ENCODE measurements at places on chromosomes 6 and 20. TPM values are rescaled to one million over a fixed set of nuclear protein-coding genes. Genes with fewer than 3 reads are reported as not detected.
A peak's percentile ranks its signal among the peaks of the same experiment; 100 is the strongest.

DNA sequence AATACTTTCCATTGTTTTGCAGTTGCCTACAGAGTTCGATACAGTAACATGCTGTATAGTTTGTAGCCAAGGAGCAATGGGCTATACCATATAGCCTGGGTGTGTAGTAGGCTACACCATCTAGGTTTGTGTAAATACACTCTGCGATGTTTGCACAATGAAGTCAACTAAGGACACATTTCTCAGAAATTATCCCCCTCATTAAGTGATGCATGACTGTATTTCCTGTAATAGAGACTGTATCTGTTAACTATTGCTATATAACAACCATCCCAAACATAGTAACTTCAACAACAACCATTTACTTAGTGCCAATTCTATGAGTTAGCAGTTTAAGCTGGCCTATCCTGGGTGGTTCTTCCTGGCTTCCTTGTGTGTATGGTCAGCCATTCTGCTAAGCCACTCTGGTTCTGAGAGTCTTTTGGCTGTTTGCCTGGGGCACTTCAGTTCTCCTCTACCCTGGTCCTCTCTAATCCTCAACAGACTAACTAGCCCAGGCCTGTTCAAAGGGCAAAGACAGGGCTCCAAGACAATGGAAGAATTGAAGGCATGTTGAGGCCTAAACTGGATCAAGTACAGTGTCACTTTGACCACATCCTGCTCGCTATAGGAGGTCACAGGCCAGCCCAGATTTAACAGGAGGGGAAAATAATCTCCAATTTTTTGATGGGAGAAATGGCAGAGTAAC is 124.0 kb downstream of the PLCB1 start:
- DNase-seq = no peak
- no peaks in the 10 kb centered on the region for H3K27me3 ChIP-seq
- H3K36me3 ChIP-seq = no peaks in the 10 kb centered on the region
- no peak overlapping the region for H3K27ac ChIP-seq
- no peak overlapping the region for H3K4me3 ChIP-seq
- no peaks in the 10 kb centered on the region for H3K4me1 ChIP-seq

DNA sequence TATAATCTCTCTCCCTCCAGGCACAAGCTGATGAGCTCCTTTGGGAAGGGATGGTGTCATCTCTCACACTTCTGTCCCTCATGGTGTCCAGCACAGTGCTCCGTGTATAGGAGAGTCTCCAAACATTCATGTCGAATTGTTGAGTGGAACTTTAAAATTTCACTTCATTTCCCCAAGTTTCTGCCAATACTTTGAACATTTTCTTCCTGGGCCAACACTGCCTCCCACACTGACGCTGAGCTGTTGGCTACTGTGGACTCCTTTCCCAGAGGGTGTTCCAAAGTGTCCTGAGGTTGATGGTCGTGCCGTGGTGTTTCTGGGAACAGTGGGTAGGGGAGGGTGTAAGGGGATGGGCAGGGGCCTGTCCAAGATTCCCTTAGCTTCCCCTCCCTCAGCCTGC is 122.7 kb downstream of the TIAM2 start:
- H3K36me3 ChIP-seq = no peaks in the 10 kb centered on the region
- no peak for DNase-seq
- no peak overlapping the region for H3K4me3 ChIP-seq
- H3K27ac ChIP-seq = peak overlapping the region; percentile 59
- H3K27me3 ChIP-seq = no peaks in the 10 kb centered on the region

GRCh38 chr20:45085289-45085688 is 15.6 kb downstream of the KCNS1 start:
- H3K27ac ChIP-seq = peak overlapping the region; percentile 46
- no peak for DNase-seq
- peaks cover 22% of the 10 kb centered on the region for H3K4me1 ChIP-seq
- no peaks in the 10 kb centered on the region for H3K27me3 ChIP-seq
- no peak overlapping the region for H3K4me3 ChIP-seq

DNA sequence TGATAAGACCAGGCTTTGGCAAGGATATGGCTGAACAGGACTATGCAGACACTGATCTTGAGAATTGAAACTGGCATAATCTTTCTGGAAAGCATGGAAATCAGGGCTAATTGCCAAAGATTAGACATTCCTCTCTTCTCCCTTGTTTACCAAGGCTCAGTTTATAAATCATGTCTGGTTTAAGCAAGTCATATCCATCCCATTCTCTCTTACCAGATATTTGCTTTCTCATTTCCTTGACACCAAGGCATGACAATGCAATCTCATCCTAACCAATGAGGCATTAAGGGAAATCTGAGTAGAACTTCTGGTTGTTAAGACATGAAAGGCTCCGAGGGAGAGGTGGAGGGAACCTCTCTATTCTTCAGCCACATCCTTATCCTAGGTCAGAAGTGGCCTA is 110.3 kb upstream of the CEP85L start:
- H3K36me3 ChIP-seq = no peaks in the 10 kb centered on the region
- no peak for DNase-seq
- peaks cover 28% of the 10 kb centered on the region for H3K4me1 ChIP-seq
- H3K4me3 ChIP-seq = no peak overlapping the region
- H3K27me3 ChIP-seq = no peaks in the 10 kb centered on the region

- H3K4me3 ChIP-seq = no peak overlapping the region
- no peaks in the 10 kb centered on the region for H3K4me1 ChIP-seq
- DNase-seq = no peak
- peaks cover 68% of the 10 kb centered on the region for H3K27me3 ChIP-seq
- H3K36me3 ChIP-seq = no peaks in the 10 kb centered on the region
Observed at GRCh38 chr20:1994627-1995026, 769 bp upstream of the PDYN start.

The RNF182 gene
- not detected for polyA plus RNA-seq

DNA sequence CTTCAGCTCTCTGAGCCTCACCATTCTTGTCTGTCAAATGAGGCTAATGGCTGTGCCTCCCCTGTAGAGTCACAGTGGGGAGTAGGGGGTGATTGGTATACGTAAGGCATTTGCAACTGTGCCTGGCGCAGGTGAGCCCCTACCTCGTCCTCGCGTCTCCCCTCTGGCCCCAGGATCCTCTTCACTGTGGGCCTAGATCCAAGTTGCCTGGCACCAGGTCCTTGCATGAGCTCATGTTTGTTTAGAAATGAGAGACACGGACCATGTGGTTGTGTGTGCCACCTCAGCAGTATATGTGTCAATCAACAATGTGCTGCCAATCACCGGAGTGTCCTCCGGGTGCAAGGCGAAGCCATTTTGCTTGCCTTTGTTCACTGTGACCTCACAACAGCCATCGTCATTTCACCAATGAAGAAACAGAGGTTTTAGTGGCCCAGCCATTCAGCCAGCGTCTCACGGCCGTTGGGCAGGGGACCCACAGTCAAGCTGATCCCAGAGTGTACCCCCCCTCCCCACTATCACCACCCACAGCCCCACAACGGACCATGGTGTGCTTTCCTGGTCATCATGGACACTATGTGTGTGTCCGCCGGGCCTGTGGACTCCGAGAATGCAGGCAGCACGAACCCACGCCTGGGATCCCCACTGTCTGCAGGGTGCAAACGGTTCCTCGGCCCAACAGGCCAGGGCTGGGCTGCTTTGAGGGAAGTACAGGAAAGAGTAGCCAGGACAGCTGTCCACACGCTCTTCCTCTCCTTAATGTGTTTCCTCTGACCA is 35.9 kb upstream of the STX16 start:
- H3K36me3 ChIP-seq = no peaks in the 10 kb centered on the region
- H3K27ac ChIP-seq = no peak overlapping the region
- no peaks in the 10 kb centered on the region for H3K4me1 ChIP-seq

DNA sequence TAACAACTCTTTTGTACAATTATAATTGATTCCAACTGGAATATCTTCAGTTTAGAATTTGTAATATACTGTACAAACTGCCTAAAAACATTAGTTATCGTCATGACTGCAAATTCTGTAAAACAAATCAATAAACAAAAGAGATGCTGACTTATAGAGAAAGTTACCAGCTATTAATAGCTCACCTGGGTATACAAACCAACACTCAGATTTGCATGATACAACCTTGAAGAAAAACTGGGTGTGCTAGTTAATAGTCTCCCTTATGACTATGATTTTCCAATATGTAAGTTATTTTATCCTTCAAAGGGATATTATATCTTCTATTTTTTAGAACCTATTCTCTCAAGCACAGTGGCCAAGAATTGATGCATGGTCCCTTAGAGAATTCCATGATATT is 698.5 kb downstream of the FRK start:
- H3K27ac ChIP-seq = no peak overlapping the region
- H3K36me3 ChIP-seq = no peaks in the 10 kb centered on the region
- no peaks in the 10 kb centered on the region for H3K4me1 ChIP-seq
- no peaks in the 10 kb centered on the region for H3K27me3 ChIP-seq
- DNase-seq = no peak

GRCh38 chr20:23627501-23627900 is 10.3 kb downstream of the CST3 start:
- DNase-seq = no peak
- no peaks in the 10 kb centered on the region for H3K36me3 ChIP-seq
- H3K27ac ChIP-seq = no peak overlapping the region
- peaks cover 11% of the 10 kb centered on the region for H3K4me1 ChIP-seq

The SLX4IP gene
- polyA plus RNA-seq = 2.5 TPM

DNA sequence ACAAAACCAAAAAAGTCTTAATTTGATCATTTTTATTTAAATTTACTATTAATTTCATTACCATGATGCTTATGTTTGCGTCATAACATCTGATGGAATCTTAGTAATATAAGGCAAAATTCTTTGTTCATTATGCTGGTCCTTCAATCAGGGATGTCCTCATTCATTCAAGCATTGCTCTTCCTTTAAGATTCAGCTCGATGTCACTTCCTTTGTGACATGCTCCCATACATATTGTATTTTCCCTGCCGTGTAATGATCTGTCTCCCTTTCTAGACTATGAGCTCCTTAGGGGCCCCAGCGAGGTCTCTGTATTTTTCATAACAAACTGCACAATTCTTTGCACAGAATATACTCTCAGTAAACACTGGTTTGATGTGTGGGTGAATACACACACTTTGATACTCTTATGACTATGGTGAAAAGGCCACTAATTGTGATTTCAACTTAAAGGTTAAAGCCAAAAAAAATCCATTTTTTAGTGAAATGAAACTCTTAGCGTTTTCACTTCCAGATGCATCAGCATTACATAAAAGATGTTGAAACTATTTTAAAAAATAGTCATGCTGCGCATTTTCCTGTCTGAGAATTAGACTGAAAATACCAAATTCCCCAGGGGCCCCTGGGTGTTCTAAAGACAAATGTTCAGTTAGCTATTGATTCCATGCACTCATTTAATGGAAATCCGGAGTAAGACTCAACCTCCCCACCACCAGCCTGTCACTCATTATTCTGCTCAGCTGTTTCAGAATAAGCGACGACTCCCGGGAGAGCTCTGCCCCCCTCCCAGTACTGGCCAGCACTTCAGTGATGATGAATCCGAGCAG is 169.7 kb downstream of the ATXN1 start:
- no peak for DNase-seq
- no peak overlapping the region for H3K27ac ChIP-seq
- H3K4me3 ChIP-seq = peak overlapping the region; percentile 3

The MEI4 gene
- not detected for polyA plus RNA-seq
